ENCODE measurements at places on chromosomes 1 and 21.

GRCh38 chr1:172720339-172720738, 61.4 kb downstream of the FASLG start:
- no peak for DNase-seq

- DNase-seq = no peak
Observed at GRCh38 chr1:37739222-37739621, 25.7 kb downstream of the EPHA10 start.

- DNase-seq = no peak
Observed at GRCh38 chr1:15838721-15839120, 8.8 kb upstream of the SPEN start.

DNA sequence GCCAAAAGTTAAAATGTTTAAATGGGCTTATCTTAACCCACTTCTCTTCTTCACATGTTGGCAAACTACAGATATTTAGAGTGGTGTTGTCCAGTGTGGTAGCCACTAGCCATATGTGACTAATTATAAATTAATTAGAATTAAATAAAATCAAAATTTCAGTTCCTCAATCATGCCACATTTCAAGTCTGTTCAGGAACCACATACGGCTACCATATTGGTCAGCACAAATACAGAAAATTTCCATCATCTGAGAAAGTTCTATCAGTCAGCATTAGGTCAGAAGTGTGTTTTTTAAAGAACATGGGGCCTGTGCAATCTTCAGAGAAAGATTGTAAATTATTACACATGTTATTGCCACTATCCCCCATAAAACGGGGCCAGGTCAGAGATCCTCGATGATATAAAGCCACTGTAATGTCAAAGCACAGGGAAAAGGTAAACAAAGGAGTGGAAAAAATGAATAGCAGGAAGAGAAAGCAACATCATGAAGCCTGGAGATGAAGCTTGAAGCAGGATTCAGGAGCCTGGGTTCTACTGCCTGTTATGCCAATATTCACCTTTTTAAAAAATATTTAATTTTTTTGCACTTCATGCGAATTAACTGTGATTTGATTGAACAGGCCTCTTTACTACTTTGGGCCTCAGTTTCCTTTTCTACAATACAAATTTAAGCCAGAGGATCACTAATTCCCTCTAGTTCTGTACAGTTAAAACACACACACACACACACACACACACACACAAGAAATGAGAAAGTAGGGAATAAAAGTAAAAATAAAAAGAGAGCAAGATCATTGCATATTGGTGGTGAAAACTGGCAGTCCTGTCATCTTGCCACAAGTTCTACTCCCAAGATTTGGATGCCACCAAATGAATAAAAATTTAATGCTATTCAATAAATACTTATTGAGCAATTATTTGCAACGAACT, 2.3 kb downstream of the RSBN1 start:
- DNase-seq = no peak

DNA sequence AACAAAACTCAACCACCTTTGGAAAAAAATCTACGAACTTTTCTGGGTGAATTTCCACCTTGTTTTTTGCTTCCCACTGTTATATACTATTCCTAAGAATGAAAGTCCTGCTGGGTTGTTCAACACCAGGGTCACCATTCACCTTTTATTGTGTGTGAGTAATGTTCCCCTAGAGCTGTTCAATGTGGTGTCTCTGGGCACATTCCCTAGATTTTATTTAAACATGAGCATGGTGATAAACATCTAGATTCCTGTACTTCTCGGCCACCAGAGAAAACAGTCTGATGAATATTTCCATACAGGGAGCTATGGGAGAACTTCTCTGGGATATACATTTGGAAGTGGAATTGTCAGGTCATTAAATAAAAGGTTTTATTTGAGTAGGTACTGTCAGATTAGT, 13.0 kb downstream of the FMN2 start:
- DNase-seq = no peak

DNA sequence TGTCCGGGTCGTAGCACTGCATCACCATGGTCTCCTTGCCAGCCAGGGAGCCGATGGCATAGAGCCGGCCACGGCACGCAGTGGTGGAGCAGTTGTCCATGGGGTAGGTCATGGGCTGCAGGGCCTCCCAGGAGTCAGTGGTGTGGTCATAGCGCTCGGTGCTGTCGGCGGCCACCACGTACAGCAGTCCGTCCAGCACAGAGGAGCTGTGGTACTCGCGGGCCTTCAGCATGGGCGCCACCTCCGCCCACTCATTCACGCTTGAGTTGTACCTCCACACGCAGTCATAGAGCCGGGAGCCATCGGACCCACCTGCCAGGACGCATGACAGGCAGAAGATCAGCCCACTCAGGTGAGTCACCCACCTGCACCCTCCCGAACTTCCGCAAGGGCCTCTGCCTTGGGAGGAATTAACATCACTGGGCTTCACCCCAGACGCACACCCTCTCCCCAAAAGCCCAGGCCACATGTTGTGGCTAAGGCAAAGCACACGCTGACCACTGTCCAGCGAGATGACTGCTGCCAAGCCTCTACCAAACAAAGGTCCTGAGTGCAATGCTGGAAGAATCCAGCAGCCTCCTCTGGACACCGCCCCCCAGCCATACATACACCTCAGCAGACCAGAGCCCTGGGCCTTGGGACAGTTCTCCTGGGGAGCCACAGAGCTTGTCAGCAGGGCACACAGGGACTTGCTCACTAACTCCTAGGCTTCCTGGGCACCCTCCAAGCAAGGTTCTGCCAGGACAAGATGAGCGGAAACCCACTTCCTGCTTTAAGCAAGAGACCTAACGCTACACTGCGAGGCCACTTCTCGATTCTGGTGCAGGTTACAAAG, 3.3 kb downstream of the KLHL21 start:
- no peak for DNase-seq

GRCh38 chr1:180548686-180549317, 10.0 kb upstream of the OVAAL start:
- DNase-seq = no peak

- no peak for DNase-seq
Observed at GRCh38 chr1:6674771-6675170, 26.8 kb downstream of the DNAJC11 start.

GRCh38 chr1:1171546-1172340, 1.9 kb upstream of the TTLL10 start:
- no peak for DNase-seq

GRCh38 chr1:47847763-47848162, 149.4 kb downstream of the TRABD2B start:
- no peak for DNase-seq
